EL (cell line): ENCODE measurements at places on chromosomes 12 and 14.

- DNase-seq: no peak
Observed at GRCh38 chr12:91824991-91825390, 320.7 kb downstream of the BTG1 start.

DNA sequence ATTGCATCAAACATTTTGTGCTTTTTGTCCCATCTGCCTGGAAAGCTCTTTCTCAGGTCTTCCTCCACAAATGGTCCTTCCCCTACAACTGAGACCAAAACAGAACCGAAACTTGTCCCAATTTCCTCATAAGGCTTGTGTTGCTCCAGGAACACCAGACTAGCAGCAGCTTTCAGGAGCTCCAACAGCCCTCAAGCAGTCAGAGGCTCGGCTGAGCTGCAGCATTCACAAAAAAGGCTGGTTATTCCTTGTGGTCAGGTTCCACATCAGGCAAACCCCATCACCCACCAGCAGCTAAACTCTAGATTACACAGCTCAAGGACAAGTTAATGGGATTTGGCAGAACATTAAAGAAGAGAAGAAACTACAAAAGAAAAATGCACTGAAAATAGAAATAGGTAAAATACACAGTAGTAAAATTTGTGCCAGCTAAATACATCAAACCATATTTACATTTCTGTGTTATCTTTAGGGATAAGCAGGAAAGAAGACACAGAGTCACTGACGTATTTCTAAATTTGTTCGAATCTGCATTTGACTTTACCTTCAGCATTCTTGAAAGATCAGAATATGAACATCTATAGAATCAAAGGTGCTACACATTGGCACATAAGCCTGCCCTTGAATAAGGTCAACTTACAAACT is 141.2 kb downstream of the STXBP6 start:
- DNase-seq: no peak

DNA sequence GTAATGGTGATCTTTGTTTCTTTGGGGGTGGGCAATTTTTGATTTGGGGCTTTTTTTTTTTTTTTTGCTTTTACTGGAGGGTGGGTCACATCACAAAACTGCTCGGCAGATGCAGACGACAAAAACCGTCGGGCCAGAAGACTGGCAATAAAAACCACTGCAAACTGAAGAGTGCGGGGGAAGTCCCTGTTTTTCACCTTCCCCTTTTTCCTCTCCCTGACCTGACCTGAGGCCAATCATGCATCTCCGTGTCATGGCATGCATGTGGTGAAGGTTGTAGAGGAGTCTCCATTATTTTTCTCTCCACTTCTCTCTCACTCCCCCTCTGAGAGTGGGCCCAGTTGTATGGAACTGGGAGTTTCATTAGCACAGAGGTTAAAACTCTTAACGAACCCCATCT is 57.5 kb downstream of the AP5M1 start:
- no peak for DNase-seq

- DNase-seq: no peak
Observed at GRCh38 chr14:37247791-37248461, 50.2 kb downstream of the MIPOL1 start.

DNA sequence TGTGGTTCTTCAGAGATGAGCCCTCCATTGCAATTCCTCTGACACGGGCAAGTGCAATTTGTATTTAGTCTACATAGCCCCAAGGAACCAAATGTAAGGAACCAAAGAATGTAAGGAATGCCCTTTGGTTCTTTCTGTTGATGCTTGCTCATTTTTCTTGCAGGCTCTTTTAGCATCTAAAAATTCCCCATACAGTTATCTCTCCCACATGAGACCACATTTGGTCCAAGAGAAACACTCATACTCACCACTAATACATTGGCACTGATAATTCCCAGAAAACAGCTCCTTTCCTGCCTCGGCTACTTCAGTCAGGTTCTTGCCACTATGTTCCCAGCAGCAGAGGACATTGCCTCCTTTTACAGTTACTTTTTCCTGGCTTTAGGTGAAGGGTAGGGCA is 332.6 kb downstream of the AEBP2 start:
- DNase-seq: peak; percentile 89

GRCh38 chr12:68375756-68376695 is 43.9 kb upstream of the MDM1 start:
- peak; percentile 8 for DNase-seq

GRCh38 chr14:106843951-106844483 is 1317.6 kb downstream of the TMEM121 start:
- DNase-seq: no peak

DNA sequence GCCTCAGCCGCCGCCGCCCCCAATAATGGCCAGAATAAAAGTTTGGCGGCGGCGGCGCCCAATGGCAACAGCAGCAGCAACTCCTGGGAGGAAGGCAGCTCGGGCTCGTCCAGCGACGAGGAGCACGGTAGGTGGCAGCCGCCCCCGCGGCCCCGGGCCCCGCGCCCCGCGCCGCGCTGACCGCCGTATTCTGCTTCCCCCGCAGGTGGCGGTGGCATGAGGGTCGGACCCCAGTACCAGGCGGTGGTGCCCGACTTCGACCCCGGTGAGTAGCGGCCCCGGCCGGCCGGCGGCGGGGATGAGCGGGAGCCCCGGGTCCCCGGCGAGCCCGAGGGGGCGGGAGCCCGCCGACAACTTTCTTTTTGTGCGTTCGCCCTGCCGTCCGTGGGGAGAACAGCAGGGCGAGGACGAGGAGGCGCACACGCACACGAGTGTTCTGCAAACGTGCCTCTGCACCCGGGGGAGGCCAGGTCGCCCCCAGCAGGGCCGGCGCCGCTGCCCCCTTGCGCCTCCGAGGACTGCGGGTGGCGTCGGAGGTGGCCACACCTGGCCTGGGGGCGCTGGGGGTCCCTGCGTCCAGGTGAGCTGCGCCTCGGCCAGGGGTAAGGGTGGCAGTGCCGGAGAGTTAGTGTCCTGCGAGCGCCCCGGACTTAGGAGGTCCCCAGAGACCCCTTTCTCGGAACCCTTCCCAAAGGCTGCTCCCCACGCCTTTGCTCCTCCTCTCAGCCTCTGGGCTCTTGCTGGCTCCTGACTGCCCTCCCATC is 794 bp downstream of the RCOR1 start:
- peak; percentile 51 for DNase-seq

DNA sequence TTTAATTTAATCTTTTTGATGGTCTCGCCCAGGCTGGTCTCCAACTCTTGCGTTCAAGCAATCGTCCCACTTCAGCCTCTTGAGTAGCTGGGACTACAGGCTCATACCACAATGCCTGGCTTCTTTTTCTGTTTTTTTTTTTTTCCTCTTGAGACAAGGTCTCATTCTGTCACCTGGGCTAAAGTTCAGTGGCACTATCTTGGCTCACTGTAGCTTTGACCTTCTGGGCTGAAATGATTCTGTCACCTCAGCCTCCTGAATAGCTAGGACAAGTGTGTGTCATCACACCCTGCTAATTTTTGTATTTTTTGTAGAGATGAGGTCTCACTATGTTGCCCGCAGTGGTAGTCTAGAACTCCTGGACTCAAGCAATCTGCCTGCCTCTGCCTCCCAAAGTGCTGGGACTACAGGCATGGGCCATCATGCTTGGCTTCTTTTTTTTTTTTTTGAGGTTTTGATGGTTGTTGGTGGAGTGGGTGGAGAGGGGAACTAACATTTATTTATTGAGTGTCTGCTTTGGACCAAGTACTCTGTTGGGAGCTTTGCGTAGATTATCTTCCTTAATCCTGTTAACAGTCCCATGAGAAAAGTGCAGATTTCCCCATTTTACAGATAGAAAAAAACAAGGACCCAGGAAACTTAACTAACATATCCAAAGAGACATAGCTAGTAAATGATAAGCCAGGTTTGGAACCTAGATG is 102.0 kb downstream of the DIP2B start:
- no peak for DNase-seq

GRCh38 chr12:19938031-19938430 is 430.3 kb upstream of the PDE3A start:
- peak; percentile 15 for DNase-seq

DNA sequence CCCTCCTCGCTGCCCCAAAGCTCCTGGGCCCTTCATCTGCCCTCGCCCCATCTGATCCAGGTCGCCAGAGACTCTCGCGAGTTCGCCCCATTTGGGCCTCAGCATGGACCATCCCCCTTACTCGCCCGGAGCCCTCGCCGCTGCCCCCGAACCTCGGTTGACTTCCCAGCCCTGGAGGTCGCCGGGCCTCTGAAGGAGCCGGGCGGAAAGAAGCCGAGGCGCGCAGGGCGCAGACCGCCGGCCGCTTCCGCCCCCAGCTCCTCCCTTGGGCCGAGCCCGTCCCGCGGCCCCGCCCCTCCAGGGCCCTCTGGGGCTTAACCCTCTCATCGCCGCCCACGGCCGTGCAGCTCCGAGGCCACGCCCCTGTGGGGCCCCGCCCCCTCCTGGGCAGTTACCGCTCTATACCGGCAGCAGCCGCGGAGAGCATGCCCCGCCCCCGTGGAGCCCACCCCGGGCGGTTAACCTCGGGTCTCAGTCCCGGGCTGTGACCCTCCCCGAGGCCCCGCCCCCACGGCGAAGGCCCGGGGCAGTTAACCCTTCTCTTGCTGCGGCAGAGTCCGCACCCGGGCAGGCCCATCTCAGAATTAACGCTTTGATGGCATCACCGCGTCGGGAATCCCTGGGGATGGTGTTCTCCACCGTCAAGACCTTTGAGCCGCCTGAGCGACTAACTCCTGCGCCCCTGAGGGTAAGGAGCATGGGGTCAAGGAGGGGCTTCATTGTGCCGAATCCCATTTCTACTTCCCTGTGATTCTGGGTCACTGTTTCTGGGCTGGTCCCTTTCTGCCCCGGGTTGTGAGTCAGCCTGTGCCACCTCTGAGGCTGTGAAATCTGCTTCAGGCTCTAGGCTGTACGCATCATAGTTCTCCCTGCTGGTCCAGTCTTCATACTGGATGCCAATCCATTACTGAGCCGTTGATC is at the start of gene SPSB2:
Gene SPSB2 (minus strand): TSS at position 210 of the 921 bp plus-strand sequence. CDS start 402 bp downstream, outside the sequence.
- DNase-seq: peak; percentile 95

GRCh38 chr12:81015510-81015909 is 62.4 kb upstream of the ACSS3 start:
- DNase-seq: no peak

GRCh38 chr14:105087308-105087962 is 22.2 kb upstream of the GPR132 start:
- DNase-seq: peak; percentile 75

GRCh38 chr12:108047071-108047550 is 82.0 kb upstream of the WSCD2 start:
- no peak for DNase-seq
